ENCODE measurements at places on chromosomes 12 and 14. TPM values are rescaled to one million over a fixed set of nuclear protein-coding genes. Genes with fewer than 3 reads are reported as not detected.

The SLC25A21 gene
- 1.9 TPM for total RNA-seq

The LHX5 gene
- total RNA-seq, result not detected

The LAG3 gene
- total RNA-seq, result not detected

The MAP3K12 gene
- total RNA-seq, result 61.0 TPM

The SARNP gene
- 84.2 TPM for total RNA-seq

The IFNG-AS1 gene
- total RNA-seq, result 0.31 TPM

The INHBE gene
- not detected for total RNA-seq

The PTPN6 gene
- 3.4 TPM for total RNA-seq

The OASL gene
- not detected for total RNA-seq

The LETMD1 gene
- 63.9 TPM for total RNA-seq

The SPIC gene
- total RNA-seq, result not detected

The CFL2 gene
- total RNA-seq, result 41.0 TPM

The KCNH5 gene
- total RNA-seq, result 30.4 TPM

The DNAI7 gene
- total RNA-seq, result 2.5 TPM

The ESRRB gene
- 0.63 TPM for total RNA-seq

The FOXG1 gene
- total RNA-seq, result 80.4 TPM

The TAS2R43 gene
- 31.9 TPM for total RNA-seq

The BBOF1 gene
- 11.9 TPM for total RNA-seq

The HOXC9 gene
- not detected for total RNA-seq

The GUCY2C gene
- total RNA-seq, result not detected

The CHURC1 gene
- 51.3 TPM for total RNA-seq

The TMPRSS12 gene
- not detected for total RNA-seq

The CLEC7A gene
- 0.31 TPM for total RNA-seq

The FGD6 gene
- 14.1 TPM for total RNA-seq

The OVCH1 gene
- total RNA-seq, result 2.5 TPM

The ADAM21 gene
- total RNA-seq, result not detected

The ADCY4 gene
- total RNA-seq, result 3.1 TPM

The PRIMA1 gene
- total RNA-seq, result not detected

The CAND1 gene
- total RNA-seq, result 337 TPM

The LRP1-AS gene
- not detected for total RNA-seq

Data from parietal lobe (tissue), 2 donors.